ENCODE measurements at places on chromosomes 5 and 9. TPM values are rescaled to one million over a fixed set of nuclear protein-coding genes. Genes with fewer than 3 reads are reported as not detected.

The SLCO6A1 gene
- not detected for total RNA-seq

The ENTREP1 gene
- 0.14 TPM for total RNA-seq

The FOXI1 gene
- not detected for total RNA-seq

The BAAT gene
- total RNA-seq = 0.14 TPM

The TAF11L10 gene
- not detected for total RNA-seq

The TXNDC8 gene
- not detected for total RNA-seq

The CDH10 gene
- total RNA-seq = 8.6 TPM

The FANCC gene
- 14.6 TPM for total RNA-seq

GRCh38 chr5:91706785-91707520 lies 323.8 kb upstream of the ARRDC3 start:
- no peak for DNase-seq

DNA sequence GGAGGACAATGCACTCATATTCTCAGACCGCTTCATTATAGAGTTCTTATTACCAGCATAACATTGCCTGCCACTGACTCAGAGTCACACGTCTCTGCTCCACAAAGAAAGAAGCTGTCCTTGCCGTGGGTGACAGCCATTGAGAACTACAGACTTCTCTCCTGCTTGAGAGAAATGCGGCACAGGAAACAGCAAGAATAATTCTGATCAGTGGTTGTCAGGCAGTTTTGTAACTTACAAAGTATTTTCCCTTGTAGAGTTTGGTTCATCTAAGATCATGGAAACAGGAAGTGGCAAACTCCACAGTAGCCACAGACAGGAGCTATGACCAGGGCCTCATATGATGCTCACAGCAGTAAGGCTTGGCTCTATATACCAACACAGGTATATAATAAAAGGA lies 47.0 kb downstream of the KCNV2 start:
- DNase-seq = no peak

GRCh38 chr5:53480416-53481158 lies at the start of gene FST:
TSS of gene FST (plus strand) at chr5:53480629. CDS start at chr5:53480792, 163 bp downstream.
- DNase-seq = peak; percentile 26

- DNase-seq = no peak
Measured at GRCh38 chr9:111744363-111744762, 50.4 kb downstream of the SHOC1 start.

DNA sequence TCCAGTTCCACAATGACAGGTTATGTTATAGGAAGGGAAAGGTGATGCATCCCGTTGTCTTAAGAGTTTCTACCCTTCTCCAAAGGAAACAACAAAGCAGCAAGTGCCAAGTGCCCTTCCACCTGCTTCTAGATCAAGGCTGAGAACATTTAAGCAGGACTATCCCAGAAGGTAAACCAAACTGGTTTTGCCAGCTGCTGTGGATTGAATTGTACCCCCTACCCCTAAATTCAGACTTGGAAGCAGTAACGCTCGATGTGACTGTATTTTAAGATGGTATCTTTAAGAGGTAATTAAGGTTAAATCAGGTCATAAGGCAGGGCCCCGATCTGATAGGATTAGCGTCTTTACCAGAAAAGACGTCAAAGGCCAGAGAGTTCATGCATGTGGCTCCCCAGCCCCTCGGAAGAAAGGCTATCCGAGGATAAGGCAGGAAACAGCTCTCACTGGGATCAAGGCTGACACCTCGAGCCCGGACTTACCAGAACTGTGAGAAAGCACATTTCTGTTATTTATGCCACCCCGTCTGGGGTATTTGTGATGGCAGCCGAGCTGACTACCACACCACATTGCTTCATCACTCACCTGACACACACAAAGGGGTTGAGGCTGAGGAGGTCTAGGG lies 179.1 kb upstream of the RAI14 start:
- no peak for DNase-seq

DNA sequence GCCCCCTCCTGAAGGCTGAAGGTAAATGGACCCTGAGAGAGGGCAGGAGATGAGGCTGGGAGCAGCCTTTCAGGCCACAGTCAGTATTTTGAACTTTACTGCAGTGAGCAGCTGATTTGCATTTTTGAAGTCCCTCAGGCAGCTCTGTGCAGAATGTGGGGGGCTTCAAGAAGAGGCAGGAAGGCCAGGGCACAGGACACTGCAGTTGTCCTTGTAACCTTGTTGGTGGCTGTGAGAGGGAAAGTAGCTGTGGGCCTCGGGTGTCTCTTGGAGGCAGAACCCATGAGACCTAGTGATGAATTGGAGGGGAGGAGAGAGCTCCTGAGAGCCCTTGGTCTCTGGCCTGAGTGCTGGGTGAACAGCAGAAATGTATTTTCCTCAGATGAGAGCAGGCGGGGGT lies 2.6 kb downstream of the CCDC180 start:
- no peak for DNase-seq

DNA sequence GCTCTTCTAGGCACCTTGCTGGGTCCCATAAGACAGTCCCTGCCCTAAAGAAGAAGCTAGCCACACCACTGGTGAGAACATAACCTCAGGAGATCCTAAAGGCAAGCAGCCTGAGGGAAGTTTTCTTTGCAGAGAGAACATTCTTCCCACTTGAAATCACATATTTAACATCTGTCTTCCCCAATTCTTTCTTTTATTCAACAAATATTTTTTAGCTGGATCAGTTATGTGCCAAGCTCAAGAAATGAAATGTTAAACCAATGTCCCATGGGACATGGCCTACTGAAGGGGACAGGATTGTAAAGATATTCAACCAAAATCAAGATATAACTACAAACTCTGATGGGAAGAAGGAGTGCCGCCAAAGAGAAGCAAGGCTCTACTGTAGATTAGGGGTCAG lies 36.5 kb downstream of the FOXI1 start:
- no peak for DNase-seq

DNA sequence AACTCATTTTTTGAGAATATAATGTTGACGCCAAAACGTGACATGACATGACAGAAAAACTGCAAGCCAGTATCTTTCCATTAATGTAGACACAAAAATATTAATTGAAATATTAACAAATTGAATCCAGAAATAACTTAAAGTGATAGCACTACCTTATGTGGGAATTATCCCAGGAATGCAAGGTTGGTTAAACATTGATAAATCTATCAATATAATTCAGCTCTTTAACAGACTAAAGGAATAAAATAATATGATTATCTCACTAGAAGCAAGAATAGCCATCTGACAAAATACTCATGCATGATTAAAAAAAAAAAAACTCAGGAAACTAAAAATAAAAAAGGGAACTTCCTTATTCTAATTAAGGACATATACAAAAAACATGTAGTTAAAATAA lies 6.8 kb downstream of the ZNF510 start:
- no peak for DNase-seq

- DNase-seq = peak; percentile 44
Measured at GRCh38 chr9:72586388-72587130, 65.2 kb downstream of the TMC1 start.

- DNase-seq = no peak
Measured at GRCh38 chr9:69554945-69555344, 117.2 kb downstream of the APBA1 start.

- no peak for DNase-seq
Measured at GRCh38 chr9:34687276-34688030, 3.6 kb downstream of the CCL19 start.

DNA sequence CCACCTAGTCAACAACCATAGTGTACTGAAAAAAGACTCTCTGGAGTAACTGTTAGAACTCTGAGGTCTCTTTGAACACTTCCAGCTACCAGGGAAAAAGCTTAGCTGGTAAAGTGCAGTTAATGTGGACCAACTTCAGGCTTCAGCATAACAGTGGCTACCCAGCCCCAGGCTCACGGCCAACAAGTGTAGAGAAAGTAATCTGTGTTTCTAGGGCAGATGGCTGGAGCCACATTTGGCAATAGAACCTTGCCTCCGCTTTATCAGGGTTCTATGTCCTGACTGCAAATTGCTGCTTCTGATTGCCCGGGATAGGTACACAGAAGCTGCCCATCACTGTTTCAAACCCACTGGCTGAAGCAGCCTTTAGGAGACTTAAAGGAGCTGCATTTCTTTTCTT lies 76.0 kb upstream of the SIMC1 start:
- DNase-seq = no peak

DNA sequence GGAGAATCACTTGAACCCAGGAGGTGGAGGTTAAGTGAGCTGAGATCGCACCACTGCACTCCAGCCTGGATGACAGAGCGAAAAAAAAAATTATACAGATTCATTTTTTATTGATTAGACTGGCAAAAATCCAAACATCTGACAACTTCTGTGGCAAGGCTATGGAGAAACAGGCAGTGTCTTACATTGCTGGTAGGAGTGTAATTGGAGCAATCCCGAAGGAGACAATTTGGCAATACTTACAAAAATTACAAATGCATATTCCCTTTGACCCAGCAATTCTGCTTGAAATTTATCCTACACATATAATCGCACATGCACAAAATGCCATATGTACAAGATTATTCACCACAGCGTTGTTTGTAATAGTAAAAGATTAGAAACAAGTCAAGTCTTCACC lies 86.8 kb downstream of the MAPKAP1 start:
- no peak for DNase-seq

- no peak for DNase-seq
Measured at GRCh38 chr5:177372034-177372896, 12.0 kb upstream of the SLC34A1 start.

- DNase-seq = no peak
Measured at GRCh38 chr5:151097820-151098767, 17.3 kb upstream of the TNIP1 start.

- no peak for DNase-seq
Measured at GRCh38 chr9:107999890-108000289, 510.3 kb upstream of the KLF4 start.

Measured in NCI-H460 (cell line).